Suppressor macrophage (primary cell): ENCODE measurements at places on chromosomes 11 and 22.
A peak's percentile ranks its signal among the peaks of the same experiment; 100 is the strongest.

GRCh38 chr11:123060277-123061000 is 1.5 kb downstream of the HSPA8 start:
- no peak for DNase-seq

DNA sequence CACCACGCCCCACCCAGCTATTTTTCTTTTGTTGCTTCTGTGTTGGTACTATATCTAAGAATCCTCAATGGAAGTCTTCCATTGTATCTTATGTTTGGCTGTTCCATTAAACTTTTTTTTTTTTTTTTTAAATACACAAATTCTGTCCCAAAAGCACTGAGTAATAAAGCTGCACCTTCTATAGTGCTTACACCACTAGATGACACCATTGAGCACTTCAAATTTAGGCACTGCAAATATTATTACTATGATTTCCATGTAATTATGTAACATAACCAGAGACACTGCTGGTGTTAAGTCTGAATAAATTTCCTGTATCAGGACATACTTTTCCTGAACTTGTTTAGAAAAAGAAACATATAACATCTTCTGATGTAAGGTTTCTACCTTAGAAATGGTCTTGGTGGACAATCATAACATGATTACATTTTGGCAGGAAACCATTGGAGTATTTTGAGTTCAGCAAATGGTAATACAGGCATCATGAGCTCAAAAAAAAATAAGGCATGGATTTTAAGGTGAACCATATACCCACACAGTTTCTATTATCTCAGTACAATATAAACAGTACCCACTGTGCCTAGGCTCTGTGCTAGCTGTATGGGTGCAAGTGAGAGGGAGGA is 110.5 kb downstream of the ATG16L2 start:
- DNase-seq: peak; percentile 27

GRCh38 chr11:84721561-84721961 is 905.6 kb downstream of the DLG2 start:
- no peak for DNase-seq

- no peak for DNase-seq
These were observed 17.1 kb downstream of the SYT9 start for GRCh38 chr11:7268758-7269157.

- no peak for DNase-seq
These were observed 11.2 kb upstream of the BIRC3 start for GRCh38 chr11:102306048-102306597.

GRCh38 chr11:122201106-122201505 is 85.1 kb upstream of the BLID start:
- no peak for DNase-seq
